T-helper 22 cell (primary cell): ENCODE measurements at places on chromosomes 7 and 10.

DNA sequence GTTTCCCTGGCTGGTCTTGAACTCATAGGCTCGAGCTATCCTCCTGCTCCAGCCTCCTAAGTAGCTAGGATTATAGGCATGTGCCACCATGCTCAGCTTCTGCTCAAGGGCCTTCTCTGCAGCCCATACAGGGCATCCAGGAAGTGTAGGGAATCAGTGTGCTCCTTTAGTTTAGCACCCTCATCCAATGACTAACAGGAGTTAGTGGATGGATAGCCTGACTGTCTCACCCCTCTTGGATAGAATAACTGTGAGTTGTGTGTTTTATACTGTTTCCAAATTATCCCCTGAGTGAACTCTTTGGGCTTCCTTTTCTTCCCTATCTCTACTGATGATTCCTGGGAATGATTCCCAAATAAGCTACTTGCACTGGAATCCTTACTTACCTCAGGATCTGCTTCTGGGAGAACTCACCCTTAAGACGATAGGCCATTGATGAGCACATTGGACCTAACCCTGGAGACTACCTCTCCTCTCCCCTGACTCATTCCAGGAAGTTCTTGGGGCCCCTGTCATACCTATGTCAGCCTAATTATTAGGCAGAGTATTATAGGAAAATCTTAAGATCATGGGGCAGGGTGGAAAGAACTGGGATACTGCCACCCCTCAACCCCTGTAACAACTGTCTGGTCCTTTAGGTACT, 18.5 kb downstream of the STRIP2 start:
- DNase-seq, result no peak

DNA sequence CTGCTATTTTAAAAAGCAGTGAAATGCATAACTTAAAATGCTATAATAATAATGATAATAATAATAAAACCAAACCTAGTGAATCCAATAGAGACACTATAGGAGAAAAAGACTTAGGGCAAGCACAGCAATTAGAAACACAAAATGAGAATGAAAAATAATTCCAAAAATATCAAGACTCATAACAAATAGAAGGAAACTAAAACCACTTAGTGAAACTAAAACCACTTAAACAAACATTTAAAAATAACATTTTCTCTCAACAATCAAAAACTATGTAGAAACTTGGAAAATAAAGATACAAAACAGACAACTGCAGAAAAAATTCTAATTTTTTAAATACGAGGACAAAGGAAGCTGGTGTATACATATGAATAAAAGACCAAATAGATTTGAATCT, 655.2 kb upstream of the NRG3 start:
- DNase-seq, result no peak

DNA sequence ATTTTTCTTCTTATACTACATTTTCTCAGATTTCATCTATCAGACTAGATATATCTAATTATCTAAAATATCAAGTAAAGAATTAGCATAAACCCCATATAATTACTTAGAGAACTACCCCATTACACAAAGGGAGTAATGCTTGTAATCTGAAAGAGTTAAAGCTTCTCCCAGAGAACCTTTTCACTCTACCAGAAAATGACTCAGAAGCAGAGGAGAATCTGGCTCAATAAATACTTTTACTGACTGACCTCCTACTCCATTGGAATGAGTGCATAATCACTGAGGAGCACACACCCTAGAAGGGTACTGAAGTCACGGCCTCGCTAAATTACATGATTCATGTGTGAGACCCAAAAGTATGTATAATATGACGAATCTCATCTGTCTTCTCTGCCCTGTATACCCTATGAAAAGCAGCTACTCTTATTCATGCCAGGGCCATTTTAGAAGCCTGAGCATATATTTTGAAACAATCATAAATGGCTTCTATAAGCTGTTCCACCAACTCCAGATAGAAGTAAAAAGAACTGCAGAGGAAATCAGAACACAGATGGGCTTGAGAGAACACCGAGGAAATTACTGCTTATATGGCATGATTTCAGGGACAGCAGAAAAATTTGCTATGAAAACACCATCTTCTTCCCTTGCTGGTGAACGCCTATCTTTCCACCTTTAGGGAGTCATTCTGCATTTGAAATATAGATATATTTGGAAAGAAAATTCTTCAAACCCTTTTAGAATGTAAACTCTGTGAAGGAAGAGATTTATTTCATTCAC, 32.7 kb downstream of the DNMBP start:
- no peak for DNase-seq

DNA sequence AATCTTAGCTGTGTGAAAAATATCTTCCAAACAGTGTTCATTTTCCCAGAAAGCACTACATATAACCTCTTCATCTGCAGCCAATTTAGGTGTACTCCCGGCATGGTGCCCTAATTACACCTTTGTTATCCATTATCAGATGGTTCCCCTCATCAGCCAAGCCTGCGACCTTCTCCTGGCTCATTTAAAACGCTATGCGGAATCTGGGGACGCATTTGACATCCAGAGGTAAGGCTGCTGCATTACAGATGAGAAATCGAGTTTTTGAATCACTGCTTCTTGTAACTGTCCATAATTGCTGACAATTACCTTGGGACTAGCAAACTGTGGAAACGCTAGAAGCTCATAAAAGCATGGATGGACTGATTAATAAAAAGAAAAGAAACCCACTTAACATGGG, 109.5 kb downstream of the PARP12 start:
- DNase-seq, result no peak

DNA sequence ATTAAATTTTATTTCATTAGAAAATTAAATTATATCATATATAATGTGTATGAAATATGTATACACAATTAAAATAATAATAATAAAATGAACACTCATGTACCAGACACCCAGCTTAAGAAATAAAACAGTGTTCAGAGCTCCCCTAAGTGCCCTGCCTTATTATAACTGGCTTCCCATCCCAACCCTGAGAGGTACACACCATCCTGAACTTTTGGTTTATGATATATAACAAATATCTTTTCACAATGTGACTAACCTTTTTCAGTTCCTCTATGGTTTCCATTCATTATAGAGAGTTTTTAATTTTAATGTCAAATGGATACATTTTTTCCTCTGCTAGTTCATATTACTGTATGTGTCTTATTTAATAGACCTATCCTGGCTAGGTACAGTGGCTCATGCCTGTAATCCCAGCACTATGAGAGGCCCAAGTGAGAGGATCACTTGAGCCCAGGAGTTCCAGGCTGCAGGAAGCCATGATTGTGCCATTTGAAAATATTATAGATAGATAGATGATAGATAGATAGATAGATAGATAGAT, 24.0 kb upstream of the STEAP2 start:
- no peak for DNase-seq

- no peak for DNase-seq
These were observed 52.5 kb upstream of the NFKB2 start for GRCh38 chr10:102342958-102343357.

- DNase-seq, result no peak
These were observed 142.2 kb upstream of the HABP2 start for GRCh38 chr10:113410618-113411017.

DNA sequence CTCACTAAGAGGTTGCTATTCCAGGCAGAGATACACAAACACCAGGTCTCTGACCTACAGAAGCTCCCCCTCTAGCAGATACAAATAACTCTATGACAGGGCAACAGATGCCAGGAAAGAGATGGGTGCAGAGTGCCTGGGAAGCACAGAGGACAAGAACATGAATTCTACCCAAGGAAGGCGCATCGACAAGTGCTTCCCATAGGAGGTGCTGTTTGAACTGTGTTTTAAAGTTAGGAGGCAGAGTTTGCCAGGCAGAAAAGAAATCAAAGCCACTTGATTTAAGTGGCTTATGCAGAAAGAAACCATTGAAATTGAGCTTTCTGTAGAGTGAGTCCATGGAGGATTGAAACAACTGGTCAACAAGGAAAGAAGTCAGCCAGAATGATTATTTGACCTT, 35.3 kb upstream of the EGR2 start:
- DNase-seq, result no peak

DNA sequence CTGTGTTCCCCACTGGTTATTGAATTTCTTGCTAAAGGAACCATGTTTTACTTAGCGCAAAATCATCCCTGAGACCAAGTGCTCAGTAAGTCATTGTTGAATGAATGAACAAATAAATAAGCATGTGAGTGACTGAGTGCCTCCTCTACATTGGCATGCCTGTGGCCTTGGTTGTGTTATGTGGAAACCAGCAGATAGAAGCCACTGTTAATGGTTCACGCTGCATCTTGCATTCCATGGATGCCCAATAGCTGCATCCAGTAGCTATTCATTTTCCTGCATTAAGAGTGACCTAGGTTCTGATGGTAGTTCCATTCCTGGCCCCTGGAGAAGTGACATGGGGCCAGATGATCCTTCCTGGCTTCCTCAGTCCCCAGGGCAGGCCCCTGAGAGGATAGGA, 113.3 kb upstream of the BMPER start:
- no peak for DNase-seq

DNA sequence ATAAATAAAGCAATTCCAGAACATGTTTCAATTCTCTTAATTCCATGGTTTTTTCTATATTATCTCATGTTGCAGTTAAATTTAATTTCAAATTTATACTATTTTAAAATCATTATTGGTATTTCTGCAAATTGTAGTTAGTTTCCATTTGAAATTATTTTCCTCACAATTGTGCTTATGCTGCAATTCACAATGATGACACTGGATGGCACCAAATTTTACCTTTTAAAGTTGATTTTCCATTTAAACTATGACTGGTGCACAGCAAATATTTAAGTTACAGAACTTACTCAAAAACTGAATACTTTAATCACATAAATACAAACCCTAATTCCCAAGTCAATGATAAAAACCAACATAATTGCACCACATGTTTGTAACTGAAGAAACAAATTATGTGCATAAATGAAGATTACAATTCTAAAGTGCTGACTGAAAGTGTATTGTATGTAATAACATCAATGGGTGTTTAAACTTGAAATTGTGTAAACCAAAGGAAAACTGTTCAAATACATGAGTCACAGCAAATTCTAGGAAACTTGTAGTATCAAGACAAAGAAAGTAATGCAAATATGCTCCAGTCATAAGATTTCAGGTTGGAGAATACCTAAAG, 75.3 kb upstream of the AASS start:
- no peak for DNase-seq

- no peak for DNase-seq
These were observed 115.9 kb downstream of the CHCHD3 start for GRCh38 chr7:132965951-132966350.

- DNase-seq, result no peak
These were observed 40.0 kb downstream of the VOPP1 start for GRCh38 chr7:55532150-55532917.

- DNase-seq, result no peak
These were observed 15.0 kb upstream of the ENO4 start for GRCh38 chr10:116833986-116834985.

- DNase-seq, result no peak
These were observed 26.2 kb upstream of the ABLIM1 start for GRCh38 chr10:114684084-114684821.

DNA sequence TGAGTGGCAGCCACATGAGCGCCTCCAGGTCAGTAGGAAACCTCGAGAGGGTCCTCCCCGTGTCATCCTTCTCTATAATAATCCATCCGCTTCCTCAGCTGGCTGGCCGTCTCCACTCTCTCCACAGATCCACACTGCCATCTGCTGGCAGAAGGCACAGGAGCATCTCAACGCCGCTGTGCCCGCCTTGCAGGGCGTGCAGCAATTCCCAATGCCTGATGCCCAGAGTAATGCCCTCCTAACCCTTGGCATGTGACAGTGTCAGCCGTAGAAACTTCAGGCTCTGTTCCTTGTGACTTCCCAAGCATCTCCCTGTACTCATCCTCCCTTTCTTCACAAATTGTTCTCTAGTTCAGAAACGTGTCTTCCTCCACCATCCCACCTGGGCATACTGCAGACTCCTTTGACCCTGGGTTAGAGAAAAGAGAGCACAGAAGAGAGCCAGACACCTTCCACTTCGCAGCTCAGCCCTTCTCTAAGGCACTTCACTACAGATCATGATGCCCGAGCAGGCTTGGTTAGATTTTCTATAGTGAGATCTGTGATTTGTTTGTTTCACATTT, 70.8 kb downstream of the XPNPEP1 start:
- DNase-seq, result peak; percentile 17

GRCh38 chr7:87129332-87129731, 22.9 kb upstream of the DMTF1 start:
- no peak for DNase-seq

DNA sequence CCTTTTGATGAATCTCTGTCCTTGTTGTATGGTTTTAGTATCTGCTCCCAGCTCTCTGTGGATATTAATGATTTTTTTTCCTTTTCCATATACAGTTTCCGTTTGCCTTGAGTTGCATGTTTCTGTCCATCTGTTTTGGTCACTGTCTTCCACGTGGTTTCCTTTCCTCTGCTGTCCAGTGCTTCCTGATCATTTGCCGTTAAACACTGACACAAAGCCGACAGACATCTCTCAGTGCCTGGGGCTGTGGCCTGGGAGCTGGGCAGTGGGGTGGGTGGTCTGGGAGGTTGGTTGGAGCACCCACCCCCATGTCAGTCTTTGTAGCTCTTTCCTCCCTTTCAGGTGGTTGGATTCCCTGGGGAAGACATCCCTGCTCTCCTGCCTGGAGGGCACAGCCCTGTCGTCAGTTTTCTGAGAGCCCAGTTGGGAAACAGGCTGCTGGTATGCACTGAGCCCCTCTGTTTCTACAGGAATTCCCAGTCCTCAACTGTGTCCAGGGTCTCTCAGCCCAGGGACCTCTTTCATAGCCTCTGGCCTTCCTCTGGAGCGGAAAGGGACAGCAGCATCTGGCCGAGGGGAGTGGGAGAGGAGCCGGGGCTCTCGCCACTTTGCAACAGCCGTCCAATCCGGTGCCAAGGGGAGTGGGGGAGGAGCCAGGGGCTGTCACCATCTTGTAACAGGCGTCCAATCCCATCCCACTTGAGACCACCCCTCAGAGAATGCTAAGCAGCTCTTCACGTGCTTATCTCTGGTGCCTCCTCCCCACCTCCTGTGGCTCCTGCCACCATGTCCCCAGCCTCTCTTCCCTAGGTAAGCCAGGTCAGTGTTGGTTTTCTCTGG, 26.7 kb upstream of the MKI67 start:
- no peak for DNase-seq

DNA sequence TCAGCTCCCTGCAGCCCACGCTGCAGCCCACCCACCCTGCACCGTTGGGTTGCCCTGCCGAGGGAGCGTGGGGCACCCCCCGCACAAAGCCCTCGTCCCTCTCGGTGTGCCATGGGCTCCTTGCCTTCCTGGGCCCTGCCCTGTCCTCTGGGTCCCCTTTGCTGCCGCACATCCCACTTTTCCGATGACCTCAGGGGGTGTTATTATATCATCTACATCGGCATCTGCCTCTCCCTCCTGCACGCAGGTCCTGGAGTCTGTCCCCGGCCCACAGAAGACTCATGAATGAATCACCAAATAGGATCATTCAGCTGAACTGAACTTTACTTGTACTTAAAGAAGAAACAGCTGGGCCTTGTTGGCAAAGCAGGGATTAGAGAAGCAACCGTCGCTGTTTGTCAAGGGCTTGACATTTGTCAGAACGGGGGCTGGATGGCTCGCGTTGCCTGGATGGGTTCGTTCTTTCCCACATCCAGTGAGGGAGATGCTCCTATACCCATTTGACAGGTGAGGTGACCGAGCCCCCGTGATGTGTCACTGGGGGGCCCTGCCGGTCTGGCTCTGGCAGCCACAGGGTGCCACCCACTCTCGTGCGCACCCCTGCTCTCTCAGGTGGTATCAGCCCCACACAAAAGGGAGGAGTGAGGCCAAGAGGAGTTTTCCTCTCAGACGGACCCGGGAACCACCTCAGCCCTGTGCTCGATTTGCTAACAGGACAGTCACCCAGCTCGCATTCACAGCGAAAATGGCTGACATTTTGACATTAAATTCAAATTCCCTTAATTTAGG, 58.6 kb upstream of the EBF3 start:
- no peak for DNase-seq
